Adipocyte (in vitro differentiated cells): ENCODE measurements at places on chromosomes 2 and 18.

GRCh38 chr2:144099340-144099739 lies 420.6 kb downstream of the ZEB2 start:
- DNase-seq, result no peak

DNA sequence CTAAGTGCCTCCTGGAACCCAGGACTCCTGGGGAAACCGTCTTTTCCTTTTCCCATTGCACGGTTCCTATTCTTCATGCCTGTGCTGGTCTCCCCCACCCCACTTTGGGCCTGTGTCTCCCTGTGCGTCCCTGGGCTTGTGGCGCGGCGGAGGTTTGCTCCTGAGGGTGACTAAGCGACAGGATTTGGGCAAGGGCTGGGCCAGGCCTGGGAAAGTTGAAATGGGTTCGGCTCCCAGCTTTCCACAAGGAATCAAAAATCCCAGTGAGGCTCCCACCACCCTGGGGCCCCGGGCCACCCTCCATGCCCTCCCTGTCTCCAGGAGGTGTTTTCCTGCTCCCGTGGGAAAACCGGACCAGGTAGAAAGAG lies 197.6 kb downstream of the NDUFA10 start:
- DNase-seq, result no peak

- no peak for DNase-seq
Measured at GRCh38 chr18:73835039-73835438, 312.6 kb downstream of the FBXO15 start.

DNA sequence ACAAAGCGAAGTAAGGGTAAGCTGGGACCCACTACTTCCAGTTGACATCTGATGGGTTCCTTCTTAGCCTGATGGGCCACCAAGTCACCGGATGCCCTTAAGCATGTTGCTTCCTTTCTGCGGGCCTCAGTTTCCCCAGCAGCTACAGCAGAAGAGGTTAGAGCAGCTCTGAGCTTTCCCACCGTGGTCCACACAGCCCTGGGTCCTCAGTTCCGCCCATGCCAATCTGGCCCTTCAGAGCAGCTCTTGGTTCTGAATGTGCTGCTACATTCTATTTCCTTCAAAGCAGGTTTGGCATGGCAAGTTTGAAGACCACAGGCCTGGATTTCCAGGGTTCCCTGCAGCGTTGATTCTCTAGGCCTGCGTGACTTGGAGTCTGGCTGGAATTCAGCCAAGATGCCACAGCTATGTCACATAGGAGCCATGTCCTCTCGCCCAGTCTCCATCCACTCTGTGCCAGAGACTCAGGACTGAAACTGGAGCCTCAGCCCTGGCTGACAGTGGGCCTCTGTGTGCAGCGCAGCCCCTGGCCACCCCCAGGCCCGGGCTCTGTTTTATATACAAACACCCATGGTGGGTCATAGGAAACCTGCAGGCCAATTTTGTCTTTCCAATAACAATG lies 79.6 kb downstream of the TFCP2L1 start:
- peak; percentile 40 for DNase-seq

- peak; percentile 51 for DNase-seq
Measured at GRCh38 chr18:45416168-45416567, 199.1 kb upstream of the SLC14A2 start.

GRCh38 chr2:126658905-126659561 lies 3.1 kb downstream of the GYPC start:
- DNase-seq, result peak; percentile 48

GRCh38 chr2:68365087-68365486 lies at the start of gene PLEK:
TSS of gene PLEK (plus strand) at chr2:68365282. CDS start at chr2:68365352, 70 bp downstream.
- no peak for DNase-seq

DNA sequence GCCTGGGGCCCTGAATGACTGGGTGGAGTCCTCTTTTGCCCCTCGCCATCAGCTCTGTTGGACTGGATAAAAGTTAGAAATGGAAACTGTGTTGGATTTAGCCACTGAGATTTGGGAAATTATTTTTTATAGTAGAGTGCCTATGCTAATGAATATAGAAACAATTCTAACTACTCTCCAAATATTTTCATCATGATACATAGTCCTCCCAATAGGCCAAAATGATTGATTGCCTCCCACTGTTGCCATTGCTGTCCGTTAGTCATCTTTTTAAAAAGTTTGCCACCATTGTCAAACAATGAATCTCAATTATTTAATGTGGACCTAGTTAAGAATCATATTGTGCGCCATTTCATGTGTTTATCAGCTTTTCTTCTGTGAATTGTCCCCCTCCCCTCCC lies 417.0 kb downstream of the GALR1 start:
- DNase-seq, result no peak

GRCh38 chr2:201858281-201859184 lies 52.2 kb downstream of the CDK15 start:
- no peak for DNase-seq

- DNase-seq, result peak; percentile 46
Measured at GRCh38 chr2:11582862-11583752, 49.3 kb downstream of the GREB1 start.

DNA sequence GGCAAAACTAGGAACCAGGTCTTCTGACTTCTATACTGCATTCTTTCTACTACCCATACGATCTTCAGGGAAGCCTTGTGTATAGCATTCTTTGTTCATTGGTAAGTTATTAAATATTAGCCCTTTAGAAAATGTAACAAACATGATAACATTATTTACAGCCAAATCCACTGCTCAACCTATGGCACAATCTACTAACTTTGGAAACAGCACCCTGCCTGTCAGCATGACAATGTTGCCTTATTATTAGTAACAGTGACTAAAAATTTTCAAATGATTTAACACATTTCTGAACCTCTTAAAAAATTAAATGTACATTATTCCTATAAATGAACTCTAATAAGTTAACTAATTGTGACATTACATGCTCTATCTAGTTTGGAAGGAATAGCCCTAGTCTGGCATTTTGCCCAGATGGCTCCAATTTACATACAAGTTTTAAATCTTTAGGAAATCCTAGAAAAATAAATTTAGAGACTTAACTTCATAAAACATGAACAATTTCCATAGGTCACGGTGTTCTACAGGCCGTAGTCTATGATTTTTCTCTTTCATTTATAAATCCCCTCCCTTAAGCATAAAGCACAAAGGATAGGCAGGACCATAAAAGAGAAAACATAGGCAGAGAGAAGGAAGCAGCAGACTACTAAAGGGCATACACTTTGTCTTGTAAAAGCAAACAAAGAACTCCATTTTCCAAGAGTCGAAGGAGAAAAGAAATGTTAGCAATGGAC lies 33.7 kb downstream of the YES1 start:
- peak; percentile 17 for DNase-seq

DNA sequence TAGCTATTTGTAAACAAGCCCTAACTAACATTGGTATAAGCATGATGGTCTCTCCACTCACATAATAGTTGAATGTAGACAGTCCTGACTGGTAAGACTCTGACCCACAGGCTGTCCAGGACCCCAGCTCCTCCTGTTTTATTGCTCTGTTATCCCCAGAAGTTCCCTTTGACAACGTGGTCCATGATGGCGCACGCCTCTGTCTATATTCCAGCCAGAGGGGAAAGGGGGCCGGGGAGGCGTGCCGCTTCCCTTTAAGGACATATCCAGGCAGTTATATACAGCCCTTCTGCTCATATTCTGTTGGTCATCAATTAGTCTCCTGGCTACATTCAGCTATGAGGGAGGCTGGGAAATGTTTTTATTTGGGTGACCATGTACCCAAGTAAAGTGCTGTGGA lies 6.7 kb downstream of the DYSF start:
- DNase-seq, result no peak

DNA sequence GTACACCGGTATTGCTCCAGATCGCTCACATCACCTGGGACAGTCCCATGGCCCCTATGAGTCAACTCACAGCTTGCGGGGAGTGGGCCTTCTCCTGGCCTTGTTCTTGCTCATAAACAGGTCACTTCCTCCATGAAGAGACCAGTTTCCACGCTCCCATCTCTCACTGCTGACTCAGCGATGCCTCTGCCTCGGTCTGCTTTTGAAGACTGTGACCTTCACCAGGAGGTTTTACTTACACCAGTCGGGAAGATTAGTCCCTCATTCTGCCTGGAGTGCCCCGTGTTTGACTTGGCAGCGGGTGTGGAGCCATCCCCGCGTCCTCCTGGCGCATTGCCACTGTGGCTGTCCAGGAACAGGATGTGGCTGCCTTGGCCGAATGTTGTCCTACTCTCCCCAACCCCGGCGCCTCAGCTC lies 159.8 kb downstream of the RHBDD1 start:
- peak; percentile 55 for DNase-seq

- peak; percentile 63 for DNase-seq
Measured at GRCh38 chr18:58045242-58046092, 1.4 kb downstream of the NEDD4L start.

- no peak for DNase-seq
Measured at GRCh38 chr2:234438305-234438977, 58.4 kb downstream of the ARL4C start.

GRCh38 chr18:73766910-73767515 lies 380.6 kb downstream of the FBXO15 start:
- DNase-seq, result no peak

GRCh38 chr2:30514134-30514847 lies 67.2 kb downstream of the LCLAT1 start:
- DNase-seq, result peak; percentile 68

DNA sequence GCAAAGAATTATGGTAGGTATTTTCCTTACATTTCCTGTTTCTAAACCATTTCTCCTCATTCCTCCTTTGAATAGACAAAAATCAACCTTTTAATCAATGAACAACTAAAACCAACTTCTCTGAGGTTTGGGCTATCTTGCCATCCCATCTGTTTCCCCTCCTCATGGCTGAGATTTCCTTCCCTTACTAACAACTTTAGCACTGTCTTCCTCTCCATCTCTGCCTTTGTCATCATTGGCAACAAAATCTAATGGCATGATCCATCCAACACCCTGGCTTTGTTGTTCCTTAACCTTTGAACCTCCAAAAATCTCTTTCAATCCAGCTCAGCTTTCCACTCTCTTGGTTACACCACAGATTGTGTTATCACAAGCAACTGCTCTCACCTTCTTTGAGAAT lies 95.3 kb upstream of the FAM136A start:
- no peak for DNase-seq

- no peak for DNase-seq
Measured at GRCh38 chr2:12430407-12431133, 286.2 kb upstream of the TRIB2 start.

- DNase-seq, result no peak
Measured at GRCh38 chr2:12501469-12502158, 215.1 kb upstream of the TRIB2 start.

DNA sequence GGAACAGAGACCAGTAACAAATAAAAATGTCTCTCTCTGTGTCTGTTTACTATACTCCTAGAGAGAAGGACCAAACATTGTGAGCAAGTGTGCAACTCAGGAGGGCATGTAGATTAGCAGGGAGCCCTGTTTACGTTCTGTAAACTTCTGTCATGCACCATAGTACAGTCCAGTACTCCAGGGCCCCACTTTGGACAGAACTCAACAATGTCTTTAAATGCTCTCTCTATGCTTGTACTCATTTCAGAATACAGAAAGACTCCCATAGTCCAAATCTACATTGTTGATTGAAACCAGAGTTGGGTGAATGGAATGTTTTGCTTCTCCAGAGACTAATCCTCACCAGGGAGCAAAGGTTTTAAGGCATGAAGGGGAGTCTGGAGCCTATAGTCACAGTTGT lies 934.8 kb downstream of the NRXN1 start:
- no peak for DNase-seq

DNA sequence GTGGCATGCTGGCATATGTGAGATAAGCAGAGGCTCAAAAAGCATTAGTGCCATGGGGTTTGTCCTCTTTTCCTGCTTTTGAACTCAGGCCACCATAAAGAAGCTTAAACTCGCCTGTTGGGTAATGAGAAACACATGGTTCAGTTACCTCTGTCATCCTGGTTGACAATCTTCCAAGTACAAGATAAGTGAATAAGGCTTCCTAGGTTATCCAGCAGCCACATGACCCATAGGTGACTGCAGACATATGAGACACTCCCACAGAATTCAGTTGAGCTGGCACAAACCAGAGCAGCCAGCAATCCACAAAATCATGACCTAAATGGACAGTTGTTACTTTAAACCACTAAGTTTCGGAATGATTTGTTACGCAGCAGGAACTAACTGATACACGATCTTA lies 97.3 kb downstream of the TACR1 start:
- no peak for DNase-seq

GRCh38 chr18:21109936-21110712 lies 1.5 kb downstream of the ROCK1 start:
- DNase-seq, result peak; percentile 49

DNA sequence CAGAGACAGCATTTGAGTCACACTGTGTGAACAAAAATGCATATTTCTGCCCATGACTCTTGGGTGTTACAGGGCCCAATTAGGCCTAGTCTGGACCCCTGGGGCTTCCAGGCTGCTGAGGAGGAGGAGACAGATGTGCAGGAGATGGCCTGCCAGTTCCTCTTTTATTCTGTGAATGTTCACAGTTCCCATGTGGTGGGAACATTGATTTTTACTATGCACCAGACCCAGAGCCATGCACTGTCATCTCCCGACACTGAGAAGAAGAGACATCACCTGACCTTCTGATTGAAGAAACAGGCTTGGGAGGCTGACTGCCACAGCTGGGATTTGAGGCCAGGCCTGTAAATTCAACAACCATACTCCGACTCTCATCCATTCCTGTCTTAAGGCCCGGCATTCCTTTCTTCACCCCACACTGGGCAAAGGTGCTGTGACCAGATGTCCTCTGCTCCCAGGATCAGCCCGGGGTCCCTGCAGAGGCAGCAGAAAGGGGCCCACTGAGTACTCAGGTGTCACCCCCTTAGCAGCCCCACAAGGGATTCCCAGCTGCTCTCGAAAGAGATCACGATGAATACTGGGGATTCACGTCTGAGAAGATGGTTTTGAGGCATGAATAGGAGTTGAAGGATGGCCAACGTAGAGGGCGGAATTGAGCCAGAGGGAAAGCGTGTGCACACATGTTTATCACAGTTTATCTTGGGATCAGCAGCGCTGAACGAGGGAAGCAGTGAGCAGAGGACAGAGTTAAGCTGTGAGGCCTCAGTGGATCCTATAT lies 3.6 kb upstream of the TFCP2L1 start:
- no peak for DNase-seq

- DNase-seq, result no peak
Measured at GRCh38 chr2:28334527-28334894, 58.1 kb upstream of the FOSL2 start.

DNA sequence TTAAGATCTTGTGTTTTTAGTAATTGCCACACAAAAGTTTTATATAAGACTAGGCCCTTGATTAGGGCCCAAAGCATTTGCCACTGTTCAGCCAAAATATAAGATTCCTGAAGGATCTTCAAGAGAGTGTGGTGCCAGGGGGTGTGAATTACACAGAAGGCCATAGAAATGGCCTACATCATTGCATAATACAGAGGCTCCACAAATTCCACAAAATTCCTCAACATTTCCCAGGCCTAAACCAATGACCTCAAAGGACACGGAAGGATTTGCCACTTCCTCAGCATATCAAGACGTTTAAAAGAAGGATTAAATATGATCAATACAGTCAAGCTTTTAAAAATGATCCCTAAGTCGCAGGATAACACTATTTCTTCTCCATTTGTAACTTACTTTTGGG lies 24.1 kb downstream of the COL6A3 start:
- DNase-seq, result no peak

- DNase-seq, result no peak
Measured at GRCh38 chr2:26735883-26736588, 28.0 kb upstream of the SLC35F6 start.
